Stimulated activated CD4-positive, alpha-beta T cell treated with anti-CD3 and anti-CD28 coated beads, Interleukin-4, amount 100 ng/mL, for 1 hour (primary cell): ENCODE measurements at places on chromosomes 2 and 18.

DNA sequence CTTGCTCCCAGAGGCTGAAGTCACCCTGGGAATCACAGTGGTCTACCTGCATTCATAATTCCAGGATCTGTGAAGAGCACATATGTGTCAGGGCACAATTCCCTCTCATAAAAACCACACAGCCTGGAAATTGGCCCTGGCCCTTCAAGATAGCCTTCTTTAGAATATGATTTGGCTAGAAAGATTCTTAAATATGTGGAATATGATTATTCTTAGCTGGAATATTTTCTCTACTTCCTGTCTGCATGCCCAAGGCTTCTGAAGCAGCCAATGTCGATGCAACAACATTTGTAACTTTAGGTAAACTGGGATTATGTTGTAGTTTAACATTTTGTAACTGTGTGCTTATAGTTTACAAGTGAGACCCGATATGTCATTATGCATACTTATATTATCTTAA lies 24.2 kb downstream of the ICOS start:
- DNase-seq, result no peak

DNA sequence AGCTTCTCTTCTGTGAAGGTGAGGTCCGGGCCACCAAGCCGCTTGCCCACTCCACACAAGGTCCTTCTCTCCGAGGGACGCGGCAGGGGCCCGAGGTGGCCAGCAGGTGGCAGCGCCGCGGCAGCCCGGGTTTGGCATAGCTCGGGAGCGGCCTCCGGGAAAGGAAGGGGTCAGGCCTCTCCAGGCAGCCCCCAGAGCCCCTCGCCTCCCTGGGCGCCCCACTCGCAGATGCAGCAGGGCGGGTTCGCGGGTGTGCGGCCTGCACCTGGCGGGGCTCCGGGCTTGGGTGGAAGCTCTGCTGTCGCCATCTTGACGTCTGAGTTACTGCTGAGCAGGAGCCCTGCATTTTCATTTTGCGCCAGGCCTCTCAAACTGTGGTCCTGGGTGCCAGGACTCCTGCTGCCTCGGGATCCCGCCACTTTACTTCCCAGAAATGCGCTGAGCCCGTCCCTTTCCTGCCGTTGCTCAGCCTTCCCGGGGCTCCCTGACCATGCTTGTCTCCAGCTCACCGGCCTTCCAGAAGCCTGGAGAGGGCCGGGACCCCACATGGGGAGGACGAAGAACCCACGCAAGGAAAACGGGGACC lies 18.6 kb upstream of the NCL start:
- DNase-seq, result peak; percentile 78

- DNase-seq, result no peak
These were observed 151.0 kb upstream of the GATA6 start for GRCh38 chr18:22018366-22018765.

DNA sequence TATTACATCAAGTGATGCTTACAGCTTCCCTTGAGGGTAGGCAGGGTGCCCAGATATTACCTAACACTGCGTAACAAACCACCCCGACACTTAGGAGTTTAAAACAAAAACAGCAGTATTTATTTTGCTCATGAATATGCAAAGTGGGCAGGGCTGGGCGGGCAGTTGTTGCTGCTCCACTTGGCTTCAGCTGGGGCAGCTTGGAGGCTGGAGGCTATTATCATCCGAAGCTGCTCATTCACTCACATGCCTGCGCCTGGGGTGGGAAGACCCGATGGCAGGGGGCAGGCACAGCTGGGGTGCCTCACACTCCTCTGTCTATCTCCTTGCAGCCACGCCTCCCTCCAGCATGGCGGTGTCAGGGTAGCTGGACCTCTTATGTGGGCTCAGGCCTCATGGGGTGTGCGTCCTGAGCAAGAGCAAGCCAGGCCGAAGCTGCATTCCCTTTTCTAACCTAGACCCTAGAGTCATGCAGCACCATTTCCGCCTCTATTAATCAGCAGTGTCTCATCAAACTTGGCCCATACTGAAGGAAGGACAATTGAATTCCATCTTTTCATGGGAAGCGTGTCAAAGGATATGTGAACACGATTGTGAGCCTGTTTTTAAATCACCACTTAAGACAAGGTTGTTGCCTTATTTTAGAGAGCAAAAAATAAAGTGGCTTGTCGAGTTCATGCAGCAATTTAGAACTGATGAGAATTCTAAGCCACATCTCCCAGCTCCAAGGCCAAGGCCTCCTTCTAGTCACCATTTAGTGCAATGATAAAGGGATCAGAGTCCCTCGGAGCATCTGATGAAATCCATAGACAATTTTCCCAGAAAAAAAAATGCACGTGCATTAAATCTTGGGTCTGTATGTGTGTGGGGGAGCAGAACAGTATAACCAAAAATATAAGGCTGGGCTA lies 54.9 kb downstream of the SDC1 start:
- no peak for DNase-seq

DNA sequence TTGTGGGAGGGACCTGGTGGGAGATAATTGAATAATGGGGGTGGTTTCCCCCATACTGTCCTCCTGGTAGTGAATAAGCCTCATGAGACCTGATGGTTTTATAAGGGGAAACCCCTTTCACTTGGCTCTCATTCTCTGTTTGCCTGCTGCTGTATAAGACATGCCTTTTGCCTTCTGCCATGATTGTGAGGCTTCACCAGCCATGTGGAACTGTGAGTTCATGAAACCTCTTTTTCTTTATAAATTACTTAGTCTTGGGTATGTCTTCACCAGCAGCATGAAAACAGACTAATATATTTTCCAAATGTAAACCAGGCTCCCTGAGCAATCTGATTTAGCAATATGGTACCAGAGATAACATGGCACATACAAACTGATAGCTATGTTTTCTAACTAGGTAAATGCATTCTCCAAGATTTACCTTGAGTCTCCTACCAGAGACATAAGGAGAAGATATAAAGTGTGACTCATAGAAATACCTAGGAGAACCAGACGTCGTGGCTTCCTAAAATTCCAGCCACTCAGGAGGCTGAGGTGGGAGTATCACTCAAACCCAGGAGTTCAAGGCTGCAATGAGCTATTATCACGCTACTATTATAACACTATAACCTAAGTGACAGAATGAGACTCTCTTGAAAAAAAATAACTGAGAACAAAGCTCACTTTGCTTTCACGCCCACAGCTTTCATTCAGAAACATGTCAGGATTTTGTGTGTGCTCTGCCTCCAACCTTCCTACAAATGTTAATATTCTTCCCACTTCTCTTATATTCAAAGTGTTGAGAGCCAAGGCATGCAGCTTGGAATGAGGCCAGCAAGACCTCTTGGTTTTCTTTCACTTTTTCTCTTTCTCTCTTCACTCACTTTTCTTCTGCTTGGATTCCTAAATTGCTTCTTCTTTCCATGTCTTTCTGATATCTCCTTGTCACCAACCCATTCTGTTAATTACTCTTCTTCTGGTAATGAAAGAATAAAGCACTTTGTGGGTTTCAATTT lies 263.9 kb upstream of the UBE2E3 start:
- DNase-seq, result no peak

GRCh38 chr2:47300081-47300480 lies 102.9 kb upstream of the MSH2 start:
- DNase-seq, result no peak

DNA sequence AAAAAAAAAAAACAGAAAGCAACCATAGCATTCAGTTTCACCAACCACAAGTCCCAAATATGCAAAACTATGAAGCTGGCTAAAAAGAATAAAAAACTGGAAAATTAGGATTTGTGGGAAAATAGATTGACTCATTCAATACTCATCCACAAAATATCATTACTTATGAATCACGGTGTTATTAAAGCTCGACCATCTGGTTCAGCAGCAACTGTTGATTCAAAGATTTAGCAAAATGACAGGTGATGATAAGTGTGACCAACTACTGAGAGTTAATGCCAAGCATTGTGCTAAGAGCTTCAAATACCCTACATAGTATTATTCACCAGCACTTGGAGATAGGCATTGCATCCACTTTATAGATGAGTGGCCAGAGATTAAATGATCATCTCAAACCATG lies 26.2 kb upstream of the XDH start:
- no peak for DNase-seq

DNA sequence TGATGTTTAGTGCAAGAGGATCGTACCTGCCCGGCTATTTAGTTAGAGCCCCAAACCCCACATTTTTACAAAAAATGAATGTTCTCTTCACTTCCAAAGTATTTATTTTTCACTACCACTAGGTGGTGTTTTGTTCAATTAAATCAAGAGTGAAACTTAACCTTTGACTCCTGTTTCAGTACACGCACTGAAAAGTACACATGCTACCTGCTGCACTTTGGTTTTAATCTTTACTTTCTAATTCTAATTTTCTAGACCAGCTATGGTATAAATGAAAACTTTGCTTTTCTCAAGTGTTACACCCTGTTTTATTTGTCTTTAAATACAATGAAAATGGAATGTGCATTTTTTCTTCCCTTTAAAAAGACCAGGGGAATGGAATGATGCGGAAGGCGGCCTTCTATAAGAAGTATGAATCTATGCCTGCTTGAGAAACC lies 31.4 kb upstream of the CHN1 start:
- DNase-seq, result no peak

- DNase-seq, result no peak
These were observed 26.1 kb upstream of the SYT4 start for GRCh38 chr18:43303376-43303775.

DNA sequence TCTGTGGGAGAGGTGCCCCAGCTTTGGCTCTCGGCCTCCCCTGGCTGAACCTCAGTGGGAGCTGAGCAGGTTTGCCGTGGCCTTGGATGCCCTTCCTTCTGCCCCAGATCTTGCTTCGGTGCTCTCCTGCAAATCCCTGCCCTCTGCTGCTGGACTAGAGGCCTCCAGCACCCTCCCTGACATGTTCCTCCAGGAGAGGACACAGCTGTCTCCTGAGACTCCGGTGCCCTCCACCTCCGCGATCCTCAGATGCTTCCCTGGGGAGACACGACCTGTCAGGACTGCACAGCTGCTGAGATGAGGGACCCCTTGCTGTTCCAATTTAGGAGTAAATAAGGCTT lies 7.3 kb upstream of the NT5DC4 start:
- no peak for DNase-seq
